A673 (cell line): ENCODE measurements at places on chromosomes 6 and 20.
A peak's percentile ranks its signal among the peaks of the same experiment; 100 is the strongest.

GRCh38 chr6:3433005-3433404, 23.8 kb downstream of the SLC22A23 start:
- no peak for DNase-seq

- no peak for DNase-seq
These were observed 348.3 kb downstream of the BCKDHB start for GRCh38 chr6:80454661-80455365.

- DNase-seq: no peak
These were observed 14.8 kb upstream of the VAPB start for GRCh38 chr20:58374027-58374850.

DNA sequence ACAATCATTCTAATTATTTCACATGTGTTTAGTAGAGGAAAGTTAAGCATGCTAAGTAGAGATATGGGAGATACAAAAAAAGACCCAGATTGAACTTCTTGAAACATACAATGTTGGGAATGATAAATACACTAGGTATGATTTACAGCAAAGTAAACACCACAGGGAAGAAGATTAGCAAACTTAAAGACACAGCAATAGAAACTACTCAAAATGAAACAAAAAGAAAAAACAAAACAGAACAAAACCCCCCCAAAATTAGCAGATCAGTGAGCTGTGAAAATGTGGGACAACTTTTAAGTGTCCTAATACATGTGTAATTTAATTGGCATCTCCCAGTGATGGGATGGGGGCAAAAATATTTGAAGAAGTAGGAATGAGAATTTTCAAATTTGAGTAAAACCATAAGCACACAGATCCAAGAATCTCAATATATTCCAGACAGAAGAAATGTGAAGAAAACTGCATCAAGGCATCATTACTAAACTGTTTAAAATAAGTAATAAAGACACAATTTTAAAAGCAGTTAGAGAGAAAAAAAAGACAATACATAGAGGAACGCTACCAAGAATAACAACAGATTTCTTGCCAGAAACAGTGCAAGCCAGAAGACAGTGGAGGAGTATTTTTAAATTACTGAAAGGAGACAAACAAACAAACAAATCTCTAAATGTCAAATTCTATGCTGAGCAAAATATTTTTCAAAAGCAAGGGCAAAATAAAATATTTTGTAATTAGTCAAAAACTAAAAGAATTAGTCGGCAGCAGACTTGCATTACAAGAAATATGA, 473.7 kb downstream of the QKI start:
- DNase-seq: no peak

- no peak for DNase-seq
These were observed 213.6 kb upstream of the DTNBP1 start for GRCh38 chr6:15876406-15876805.

DNA sequence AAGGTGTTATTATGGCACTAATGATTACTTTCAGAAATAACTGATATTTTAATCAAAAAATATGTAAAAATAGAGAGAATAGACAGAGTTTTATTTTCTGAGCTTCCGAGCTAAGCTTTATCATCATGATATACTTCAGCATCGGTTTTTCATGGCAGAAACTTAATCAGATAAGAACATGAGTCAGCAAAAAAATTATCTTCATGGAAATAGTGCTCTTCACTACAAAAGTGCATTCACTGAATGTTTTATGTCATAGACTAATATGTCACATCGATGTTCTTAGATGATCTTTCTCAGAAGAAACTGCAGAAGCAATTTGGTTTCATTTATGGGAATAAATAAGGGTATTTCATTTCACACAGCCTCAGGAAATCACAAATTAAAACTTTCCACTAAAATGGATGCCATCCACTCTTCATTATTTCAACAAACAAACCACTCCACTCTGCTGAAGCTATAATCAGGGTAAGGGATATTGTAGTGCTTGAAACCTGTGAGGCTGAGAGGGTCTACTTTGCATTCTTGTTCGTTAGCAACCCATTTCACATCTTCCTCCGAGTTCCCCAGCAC, 10.2 kb upstream of the MAP3K7 start:
- DNase-seq: no peak

DNA sequence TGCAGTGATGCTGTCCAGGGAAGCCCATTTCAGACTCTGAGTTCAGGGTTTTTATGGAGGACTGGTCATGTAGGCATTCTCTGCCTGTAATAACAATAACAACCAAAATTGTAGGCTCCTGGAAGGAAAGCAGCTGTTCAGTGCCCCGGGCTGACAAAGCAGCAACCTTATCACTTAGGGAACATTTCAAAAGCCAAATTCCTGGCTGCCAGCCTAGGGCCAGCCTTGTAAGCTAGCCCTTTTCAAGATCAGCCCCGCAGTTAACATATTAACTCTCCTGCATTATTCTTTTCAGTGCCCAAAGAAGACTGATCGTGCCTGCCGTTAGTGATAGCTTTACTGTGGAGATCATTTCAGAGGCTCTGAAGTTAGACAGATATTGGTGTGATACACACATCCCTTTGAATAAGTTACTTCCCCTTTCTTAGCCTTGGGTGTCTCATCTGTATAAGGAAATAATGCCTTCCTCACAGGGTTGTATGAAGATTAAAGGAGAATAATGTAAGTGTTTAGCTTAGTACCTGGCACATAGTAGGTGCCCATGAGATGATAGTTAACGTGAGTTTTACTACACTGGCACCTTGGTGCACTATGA, 44.1 kb downstream of the CTNNBL1 start:
- no peak for DNase-seq

GRCh38 chr6:14178083-14178445, 60.5 kb downstream of the CD83 start:
- DNase-seq: no peak

DNA sequence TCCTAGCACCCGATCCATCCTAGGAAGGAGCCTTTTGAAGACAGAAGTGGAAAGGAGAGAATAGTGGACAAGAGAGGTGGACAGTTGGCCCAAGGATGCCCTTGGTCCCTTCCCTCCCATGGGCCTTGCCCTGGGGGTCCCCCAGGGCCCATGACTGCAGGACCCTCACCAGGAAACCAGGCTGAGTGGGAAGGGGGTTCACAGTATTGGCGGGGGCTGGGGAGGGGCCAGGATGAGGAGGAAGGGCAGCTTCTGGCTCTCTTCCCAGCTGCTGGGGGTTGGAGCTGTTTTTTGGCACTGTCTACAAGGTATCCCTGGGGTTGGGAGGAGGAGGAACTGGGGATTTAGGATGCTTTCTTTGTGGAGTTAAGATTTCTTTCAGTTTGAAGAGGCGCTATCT, 4.0 kb upstream of the DSN1 start:
- no peak for DNase-seq

GRCh38 chr6:154408891-154409500, 52.4 kb upstream of the IPCEF1 start:
- peak; percentile 33 for DNase-seq

GRCh38 chr6:3031857-3032640, 32.4 kb downstream of the NQO2 start:
- DNase-seq: no peak

DNA sequence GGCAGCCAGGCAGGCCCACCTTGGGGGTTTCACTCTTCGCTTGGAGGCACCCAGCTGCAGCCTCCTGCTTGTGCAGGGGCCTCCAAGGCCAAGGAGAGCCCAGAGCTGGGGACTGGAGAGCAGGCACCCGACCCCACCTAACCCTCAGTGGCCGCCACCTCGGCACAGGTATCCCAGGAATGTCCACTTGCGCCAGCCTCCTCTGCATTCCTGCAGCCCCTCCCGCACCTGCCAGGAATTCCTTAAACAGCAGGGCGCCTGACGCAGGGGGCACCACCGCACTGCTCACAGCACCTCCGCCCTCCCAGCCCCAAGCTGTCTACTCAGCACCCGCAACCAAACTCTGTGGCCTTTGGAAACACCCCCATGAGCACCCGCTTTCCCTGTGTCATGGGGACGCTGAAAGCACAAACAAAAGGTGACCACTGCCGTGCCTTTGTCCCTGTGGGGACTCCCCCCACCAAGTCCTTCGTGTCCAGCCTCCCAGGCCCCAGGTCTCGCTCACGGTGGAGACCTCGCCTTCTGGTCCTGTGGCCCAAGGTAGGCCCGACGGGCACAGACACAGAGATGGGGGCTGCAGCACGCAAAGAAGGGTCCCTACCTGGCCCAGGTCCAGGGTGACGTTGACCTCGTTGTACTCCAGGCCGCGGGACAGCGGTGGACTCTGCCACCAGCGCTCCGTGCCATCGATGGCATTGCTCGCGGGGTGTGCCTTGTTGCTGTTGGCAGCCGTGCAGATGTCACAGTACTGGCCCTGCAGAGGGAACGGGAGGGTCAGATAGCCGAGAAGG, 5.1 kb downstream of the LAMA5 start:
- DNase-seq: no peak
